ENCODE measurements at places on chromosomes 6 and 20. TPM values are rescaled to one million over a fixed set of nuclear protein-coding genes. Genes with fewer than 3 reads are reported as not detected.

Gene PRPH2
- total RNA-seq, result 0.13 TPM

Gene SOX4
- 4.4 TPM for total RNA-seq

Gene UQCC2
- total RNA-seq, result 19.6 TPM

Gene TREML2
- total RNA-seq, result 1.0 TPM

Gene LST1
- 50.5 TPM for total RNA-seq

Gene GLP1R
- 2.2 TPM for total RNA-seq

Gene SPTLC3
- total RNA-seq, result 1.9 TPM

Gene GCNT2
- 0.79 TPM for total RNA-seq

Gene ZBTB12
- total RNA-seq, result 0.54 TPM

- peaks cover 87% of the 10 kb centered on the region for H3K36me3 ChIP-seq
- H3K4me1 ChIP-seq, result no peaks in the 10 kb centered on the region
- no peak overlapping the region for H3K27ac ChIP-seq
- no peak overlapping the region for H3K4me3 ChIP-seq
- no peak for DNase-seq
These were observed 105.9 kb downstream of the SESN1 start for GRCh38 chr6:108988765-108989164.

DNA sequence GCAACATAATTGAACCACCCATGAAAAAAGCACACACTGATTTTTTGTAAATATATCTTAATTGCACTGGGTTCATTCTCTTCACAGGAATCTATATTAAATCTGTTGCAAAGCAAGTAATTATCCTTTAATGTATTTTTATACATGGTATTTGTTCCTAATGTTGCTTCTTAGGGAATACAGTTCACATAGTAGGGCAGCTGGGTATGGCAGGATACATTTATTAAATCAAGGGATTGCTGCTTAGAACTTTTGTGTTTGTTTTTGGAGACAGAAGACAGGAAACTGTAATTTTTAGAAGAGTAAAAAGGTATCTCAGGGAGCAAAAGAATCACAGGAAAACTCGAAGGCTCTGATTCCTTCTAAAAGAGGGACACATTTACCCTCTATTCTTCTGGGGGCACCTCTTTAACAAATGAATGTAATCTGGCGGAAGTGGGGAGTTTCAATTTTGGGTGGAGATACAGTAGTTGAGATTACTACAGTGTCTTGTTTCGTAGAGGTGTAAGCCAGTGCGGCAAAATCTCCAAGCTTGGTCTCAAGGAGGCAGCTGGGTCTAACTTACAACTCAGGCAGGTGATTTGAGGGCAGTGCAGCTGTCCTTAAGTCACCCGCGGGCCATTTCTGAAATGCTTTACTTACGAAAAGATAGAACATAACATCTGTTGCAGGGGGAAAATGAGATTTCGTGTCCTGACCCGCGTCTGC, 812 bp upstream of the SMIM13 start:
- no peaks in the 10 kb centered on the region for H3K27me3 ChIP-seq
- peak overlapping the region; percentile 99 for H3K27ac ChIP-seq

- H3K27me3 ChIP-seq, result peaks cover 2% of the 10 kb centered on the region
- H3K4me1 ChIP-seq, result no peaks in the 10 kb centered on the region
- H3K27ac ChIP-seq, result no peak overlapping the region
These were observed 4.6 kb downstream of the C6orf58 start for GRCh38 chr6:127581576-127581975.

DNA sequence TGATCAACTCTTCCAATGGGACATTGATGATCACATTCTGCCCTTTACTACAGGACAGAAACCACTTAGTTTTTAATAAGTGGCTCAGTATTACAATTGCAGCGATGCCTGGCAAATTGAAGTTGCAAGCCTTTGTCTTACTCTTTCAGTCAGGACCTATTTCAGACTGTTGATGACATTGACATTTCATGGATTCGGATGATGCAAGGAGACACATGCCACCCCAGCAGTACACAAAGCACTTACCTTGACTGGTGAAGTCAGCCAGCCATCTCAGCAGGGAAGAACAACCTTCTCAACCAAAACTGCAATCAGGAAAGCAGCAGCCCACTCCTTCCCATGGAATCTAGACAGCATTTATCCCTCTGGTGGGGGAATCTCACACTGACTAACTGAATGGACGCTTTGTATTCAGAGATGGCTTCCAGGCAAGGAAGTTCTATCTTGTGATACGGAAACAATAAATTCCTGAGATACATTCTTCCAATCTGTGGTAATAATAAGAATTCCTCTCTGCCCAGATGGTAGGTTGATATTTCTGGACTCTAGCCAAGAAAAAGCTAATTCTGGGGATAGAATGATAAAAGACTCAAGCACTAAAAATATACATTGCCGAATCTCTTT, 24.8 kb downstream of the NFYA start:
- peaks cover 74% of the 10 kb centered on the region for H3K36me3 ChIP-seq
- H3K4me1 ChIP-seq, result no peaks in the 10 kb centered on the region
- H3K4me3 ChIP-seq, result no peak overlapping the region
- H3K27ac ChIP-seq, result no peak overlapping the region
- H3K27me3 ChIP-seq, result no peaks in the 10 kb centered on the region

- peaks cover 38% of the 10 kb centered on the region for H3K36me3 ChIP-seq
- no peak overlapping the region for H3K4me3 ChIP-seq
- H3K27me3 ChIP-seq, result no peaks in the 10 kb centered on the region
- H3K27ac ChIP-seq, result no peak overlapping the region
- no peak for DNase-seq
These were observed 44.4 kb downstream of the MDN1 start for GRCh38 chr6:89775150-89775549.

DNA sequence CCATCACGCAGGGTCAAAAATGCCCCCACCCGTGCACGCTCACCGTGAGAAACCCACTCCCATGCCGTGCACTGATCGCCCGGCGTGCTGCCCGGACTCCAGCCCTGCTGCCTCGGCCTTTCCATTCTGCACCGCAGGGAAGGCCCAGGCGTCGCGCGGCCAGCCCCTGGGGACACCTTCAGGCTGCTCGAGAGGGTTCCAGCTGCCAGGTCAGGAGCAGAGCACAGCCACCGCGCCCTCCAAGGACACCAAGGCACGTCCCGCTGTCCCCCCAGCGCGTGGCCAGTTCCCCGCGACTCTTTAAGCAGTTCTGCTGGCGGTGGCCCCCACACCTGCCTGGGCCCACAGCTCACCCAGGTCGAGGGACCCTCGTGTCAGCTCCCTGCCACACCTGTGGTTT, 314.3 kb upstream of the QKI start:
- no peaks in the 10 kb centered on the region for H3K36me3 ChIP-seq
- no peak overlapping the region for H3K27ac ChIP-seq
- DNase-seq, result no peak

- H3K27ac ChIP-seq, result no peak overlapping the region
- H3K4me1 ChIP-seq, result no peaks in the 10 kb centered on the region
- H3K4me3 ChIP-seq, result no peak overlapping the region
- no peaks in the 10 kb centered on the region for H3K36me3 ChIP-seq
- no peak for DNase-seq
- H3K27me3 ChIP-seq, result no peaks in the 10 kb centered on the region
These were observed 12.9 kb upstream of the HIVEP1 start for GRCh38 chr6:11999246-11999645.

DNA sequence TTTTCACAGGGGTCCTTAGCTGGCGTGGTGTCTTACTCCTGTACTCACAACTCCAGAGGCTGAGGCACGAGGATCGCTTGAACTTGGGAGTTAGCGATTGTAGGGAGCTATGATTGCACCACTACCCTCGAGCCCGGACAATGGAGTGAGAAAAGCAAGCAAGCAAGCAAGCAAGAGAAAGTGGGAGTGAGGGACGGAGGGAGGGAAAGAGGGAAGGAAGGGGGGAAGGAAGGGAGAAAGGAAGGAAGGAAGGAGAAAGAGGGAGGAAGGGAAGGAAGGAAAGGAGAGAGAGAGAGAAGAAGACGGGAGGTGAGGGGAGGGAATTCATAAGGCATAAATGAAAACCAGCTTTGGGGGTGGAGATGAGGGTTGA, 120.5 kb downstream of the TRIM27 start:
- H3K27me3 ChIP-seq, result peaks cover 35% of the 10 kb centered on the region
- no peak overlapping the region for H3K27ac ChIP-seq
- DNase-seq, result no peak
- H3K36me3 ChIP-seq, result no peaks in the 10 kb centered on the region

- no peak for DNase-seq
- H3K4me3 ChIP-seq, result no peak overlapping the region
- H3K4me1 ChIP-seq, result no peaks in the 10 kb centered on the region
- H3K36me3 ChIP-seq, result peaks cover 34% of the 10 kb centered on the region
These were observed 41.2 kb downstream of the SLC17A5 start for GRCh38 chr6:73612611-73613010.

DNA sequence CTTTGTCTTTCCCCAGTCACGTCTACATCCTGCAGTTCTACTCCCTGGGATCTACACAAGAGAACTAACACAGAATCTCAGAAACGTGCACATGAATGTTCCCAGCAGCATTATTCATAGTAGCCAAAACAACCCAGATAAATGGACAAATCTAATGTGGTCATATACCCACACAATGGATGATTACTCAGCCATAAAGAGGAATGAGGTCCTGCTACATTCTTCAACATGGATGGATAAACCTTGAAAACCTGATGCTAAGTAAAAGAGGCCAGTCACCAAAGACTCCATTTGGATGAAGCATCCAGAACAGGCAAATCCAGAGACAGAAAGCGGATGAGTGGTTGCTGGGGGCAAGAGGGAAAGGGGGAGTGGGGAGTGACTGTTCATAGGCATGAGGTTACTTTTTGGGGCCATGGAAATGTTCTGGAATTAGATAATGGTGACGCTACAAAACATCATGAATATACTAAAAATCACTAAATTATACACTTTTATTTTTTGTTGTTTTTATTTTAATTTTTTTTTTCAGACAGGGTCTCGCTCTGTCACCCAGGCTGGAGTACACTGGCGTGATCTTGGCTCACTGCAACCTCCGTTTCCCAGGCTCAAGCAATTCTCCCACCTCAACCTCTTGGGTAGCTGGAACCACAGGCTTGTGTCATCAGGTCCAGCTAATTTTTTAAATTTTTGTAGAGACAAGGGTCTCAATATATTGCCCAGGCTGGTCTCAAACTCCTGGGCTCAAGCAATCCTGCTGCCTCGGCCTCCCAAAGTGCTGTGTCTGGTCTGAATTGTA, 50.8 kb upstream of the DSN1 start:
- H3K4me3 ChIP-seq, result no peak overlapping the region
- DNase-seq, result no peak
- H3K36me3 ChIP-seq, result no peaks in the 10 kb centered on the region

GRCh38 chr6:97666889-97667288, 383.9 kb upstream of the MMS22L start:
- no peak overlapping the region for H3K27ac ChIP-seq
- no peaks in the 10 kb centered on the region for H3K4me1 ChIP-seq
- no peak overlapping the region for H3K4me3 ChIP-seq
- DNase-seq, result no peak
- H3K36me3 ChIP-seq, result no peaks in the 10 kb centered on the region

DNA sequence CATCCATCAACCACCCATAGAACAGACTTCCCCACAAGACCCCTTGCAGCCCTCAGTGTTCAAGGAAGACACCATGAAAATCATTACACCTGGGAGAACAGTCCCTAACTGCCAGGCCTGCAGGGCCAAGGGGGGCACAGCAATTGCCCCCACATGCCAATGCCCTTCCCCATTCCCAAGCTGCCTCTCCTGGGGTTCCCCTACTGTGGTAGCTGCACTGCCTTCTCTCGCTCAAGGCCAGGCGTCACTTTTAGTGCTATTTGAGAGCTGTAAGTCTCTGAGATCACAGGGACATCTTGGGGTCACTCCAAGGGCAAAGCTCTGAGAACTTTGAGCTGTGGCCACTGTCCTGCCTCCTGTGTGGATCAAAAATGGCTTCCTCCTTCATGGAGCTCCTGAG, 6.0 kb upstream of the ACSS1 start:
- no peak for DNase-seq
- no peaks in the 10 kb centered on the region for H3K27me3 ChIP-seq
- no peak overlapping the region for H3K27ac ChIP-seq
- no peaks in the 10 kb centered on the region for H3K36me3 ChIP-seq
- H3K4me1 ChIP-seq, result peaks cover 15% of the 10 kb centered on the region
